ENCODE measurements at places on chromosomes 5 and 9.

DNA sequence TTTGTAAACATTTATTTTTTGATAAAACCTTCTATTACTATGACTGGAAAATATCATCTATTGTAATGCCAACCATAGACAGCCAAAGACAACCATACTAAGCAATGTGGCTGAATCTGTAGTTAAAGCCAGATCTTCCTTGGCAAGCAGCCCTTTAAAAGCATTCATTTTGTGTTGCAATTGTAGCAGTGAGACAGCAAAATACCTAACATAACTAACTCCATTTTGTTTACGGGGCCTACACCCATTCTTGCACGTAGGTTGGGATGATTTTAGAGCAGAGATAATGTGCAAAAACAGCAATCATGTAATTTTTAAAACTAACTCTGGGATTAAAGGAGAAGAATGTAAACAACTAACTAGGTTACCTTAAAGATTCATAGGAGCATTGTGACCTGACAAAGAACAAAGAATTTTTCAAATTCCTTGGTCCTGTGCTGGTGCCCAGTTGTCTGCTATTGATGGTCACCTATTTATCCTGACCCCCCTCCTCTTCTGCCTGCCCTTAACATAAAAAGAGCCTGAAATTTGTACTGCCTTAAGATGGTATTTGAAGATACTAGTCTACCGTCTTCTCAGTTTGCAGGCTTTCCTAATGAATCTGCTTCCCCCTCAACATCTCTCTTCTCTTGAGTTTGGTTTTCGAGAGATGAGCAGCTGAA is 10.6 kb downstream of the IFNA1 start:
- no peak for DNase-seq

DNA sequence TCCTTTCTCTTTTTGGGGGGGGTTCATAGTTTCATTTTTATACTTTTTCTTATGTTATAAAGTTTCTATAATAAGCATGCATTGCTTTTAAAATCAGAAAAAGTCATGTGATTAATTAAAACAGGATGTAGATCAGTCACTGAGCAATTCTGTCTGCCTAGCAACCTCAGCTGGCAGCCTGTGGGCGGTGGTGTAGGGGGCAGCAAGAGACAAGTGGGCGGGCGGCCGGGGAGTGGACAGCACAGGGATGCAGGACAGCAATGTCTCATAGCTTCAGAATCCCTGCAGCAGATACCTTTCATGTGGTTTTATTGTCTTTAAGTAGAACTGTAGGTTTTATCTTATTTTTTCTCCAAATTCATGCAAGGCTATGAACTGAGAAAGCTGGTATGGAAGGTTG is 101.9 kb upstream of the S1PR3 start:
- DNase-seq, result no peak

- no peak for DNase-seq
Observed at GRCh38 chr9:99069075-99069474, 35.8 kb upstream of the TGFBR1 start.

- DNase-seq, result peak; percentile 34
Observed at GRCh38 chr9:98575379-98576346, 133.1 kb downstream of the GABBR2 start.

GRCh38 chr5:154627698-154628678 is 127.2 kb upstream of the LARP1 start:
- DNase-seq, result no peak

GRCh38 chr5:8394965-8395364 is 526.0 kb downstream of the MTRR start:
- no peak for DNase-seq

Measured in DND-41 (cell line).